ENCODE measurements at places on chromosomes 4 and X.

- DNase-seq, result no peak
Observed at GRCh38 chr4:79364061-79364460, 38.2 kb upstream of the NAA11 start.

- DNase-seq, result no peak
Observed at GRCh38 chrX:24030597-24030996, 3.6 kb upstream of the KLHL15 start.

DNA sequence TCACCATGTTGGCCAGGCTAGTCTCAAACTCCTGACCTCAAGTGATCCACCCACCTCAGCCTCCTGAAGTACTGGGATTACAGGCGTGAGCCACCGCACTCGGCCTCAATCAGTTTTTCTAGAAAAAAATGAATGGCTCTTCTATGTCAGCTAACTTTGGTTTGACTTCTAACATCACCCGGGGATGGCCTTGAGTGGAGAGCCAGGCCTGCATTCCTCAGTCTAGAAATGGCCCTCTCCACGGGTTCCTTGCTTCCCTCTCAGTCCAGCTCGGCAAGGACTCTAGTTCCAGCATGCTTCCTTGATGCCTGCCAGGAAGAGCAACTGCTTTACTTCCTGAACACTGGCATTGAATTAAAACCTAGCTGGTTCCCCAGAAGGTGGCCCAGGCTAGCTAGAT lies 39.0 kb downstream of the SLC25A5 start:
- DNase-seq, result no peak

DNA sequence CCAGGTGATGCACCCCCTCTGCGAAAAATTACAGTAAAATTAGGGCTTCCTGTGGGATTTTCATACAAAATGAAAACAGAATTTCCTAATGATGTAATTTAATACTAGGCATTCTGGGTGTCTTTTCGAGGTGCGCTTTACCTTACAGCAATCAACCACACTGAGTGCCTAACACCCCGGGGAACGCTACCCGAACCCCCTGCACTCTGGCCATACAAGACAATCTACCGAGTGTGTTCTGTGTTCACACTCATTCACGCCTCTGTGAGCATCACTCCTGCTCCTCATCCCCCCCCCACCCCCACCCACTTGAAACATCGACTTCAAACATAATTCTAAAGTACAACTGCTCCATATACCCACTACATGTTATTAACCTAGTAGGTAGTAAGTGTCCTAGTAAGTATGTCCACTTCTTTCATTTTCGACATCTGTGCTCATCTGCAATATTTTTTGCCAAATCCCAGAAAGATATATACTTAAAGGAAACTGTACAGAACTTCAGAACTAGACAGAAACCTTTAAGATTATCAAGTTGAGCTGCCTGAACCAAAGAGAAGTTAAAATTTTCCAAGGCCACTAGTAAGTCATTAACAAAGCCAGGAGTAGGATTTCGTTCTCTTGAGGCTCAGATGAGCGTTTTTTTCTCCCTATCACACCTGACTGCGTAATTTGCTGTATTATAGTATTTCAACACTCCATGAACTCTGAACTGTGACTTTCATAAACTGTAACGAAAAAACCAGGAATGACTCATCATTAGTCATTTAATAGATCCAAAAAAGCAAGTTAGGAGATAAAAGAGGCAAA lies 80.0 kb downstream of the FAT1 start:
- DNase-seq, result no peak

DNA sequence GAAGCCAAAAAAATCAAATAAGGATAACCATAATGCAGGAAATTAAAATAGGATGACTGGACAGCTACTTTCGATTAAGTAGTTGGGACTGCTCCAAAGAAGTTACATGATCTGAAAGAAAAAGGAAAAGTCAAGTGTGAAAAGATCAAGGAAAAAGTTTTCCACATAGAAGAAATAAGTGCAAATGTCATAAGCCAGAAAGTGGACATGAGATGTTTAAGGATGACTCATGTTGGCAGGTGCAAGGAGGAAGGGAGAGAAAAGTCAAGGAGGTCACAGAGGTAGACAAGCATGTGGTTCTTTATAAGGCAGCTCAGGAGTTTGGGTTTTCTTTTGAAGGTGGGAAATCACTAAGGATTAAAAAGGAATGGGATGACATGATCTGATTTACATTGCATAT lies 89.8 kb upstream of the GPRIN3 start:
- no peak for DNase-seq

GRCh38 chr4:181684310-181684709 lies 558.9 kb upstream of the TENM3 start:
- no peak for DNase-seq

DNA sequence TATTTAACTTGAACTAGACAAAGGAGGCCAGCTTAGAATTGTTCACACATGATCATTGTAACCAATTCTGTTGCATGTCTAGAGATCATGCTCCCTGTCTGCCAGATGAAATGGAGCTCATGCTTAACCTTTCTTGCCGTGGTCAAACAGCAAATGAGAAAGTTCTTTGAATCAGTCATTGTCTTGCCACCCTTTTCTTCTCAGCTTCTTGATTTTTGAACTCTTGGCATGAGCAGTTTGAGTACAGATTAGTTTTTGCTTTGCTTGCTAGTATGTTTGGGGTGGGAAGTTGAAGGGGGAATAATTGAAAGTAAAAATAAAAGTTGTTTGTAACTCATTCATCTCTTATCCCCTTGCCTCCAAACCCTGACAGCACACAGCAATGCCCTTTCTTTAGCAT lies 4.7 kb downstream of the MTM1 start:
- no peak for DNase-seq

- DNase-seq, result no peak
Observed at GRCh38 chr4:81486502-81486901, 14.8 kb upstream of the RASGEF1B start.

DNA sequence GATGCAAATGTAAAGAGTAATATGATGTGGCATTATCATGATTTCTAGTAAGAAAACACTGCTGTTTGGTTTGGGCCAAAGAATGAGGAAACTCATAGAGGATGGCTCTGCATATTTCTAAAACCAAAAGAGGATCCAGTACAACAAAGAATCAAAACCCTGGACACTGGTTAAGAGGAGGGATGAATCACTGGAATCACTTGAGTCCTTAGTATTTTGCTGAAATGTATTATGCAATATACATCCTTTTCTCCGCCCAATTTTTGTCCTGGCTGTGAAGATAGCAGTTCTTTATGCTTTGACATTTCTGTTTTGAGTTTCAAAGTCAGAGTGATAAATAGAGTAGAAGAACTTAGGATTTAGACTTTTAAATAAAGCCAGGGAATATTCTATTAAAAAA lies 345.9 kb downstream of the PACRGL start:
- DNase-seq, result no peak
